Stimulated activated CD4-positive, alpha-beta T cell treated with anti-CD3 and anti-CD28 coated beads, TNF-alpha, amount 100 ng/mL, for 4 hours (primary cell): ENCODE measurements at places on chromosomes 1 and 21.

DNA sequence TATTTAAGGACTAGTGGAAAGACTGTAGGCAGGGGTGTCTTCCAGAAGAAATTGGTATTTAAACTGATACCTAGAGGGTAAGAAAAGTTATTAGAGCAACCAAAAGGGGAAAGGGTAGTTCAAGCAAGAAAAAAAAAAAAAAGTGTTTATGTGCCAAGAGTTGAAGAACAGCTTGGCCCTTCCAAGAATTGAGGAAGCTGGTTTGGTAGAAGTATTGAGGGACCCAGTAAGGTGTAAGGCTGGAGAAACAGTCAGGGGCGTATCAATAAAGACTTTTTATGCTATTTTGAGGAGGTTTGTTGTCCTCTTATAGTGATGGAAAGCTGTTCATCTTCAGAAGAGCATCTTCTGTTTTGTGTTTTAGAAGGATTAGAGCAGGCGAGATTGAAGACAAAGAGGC is 108.3 kb downstream of the PTPRC start:
- DNase-seq = no peak

DNA sequence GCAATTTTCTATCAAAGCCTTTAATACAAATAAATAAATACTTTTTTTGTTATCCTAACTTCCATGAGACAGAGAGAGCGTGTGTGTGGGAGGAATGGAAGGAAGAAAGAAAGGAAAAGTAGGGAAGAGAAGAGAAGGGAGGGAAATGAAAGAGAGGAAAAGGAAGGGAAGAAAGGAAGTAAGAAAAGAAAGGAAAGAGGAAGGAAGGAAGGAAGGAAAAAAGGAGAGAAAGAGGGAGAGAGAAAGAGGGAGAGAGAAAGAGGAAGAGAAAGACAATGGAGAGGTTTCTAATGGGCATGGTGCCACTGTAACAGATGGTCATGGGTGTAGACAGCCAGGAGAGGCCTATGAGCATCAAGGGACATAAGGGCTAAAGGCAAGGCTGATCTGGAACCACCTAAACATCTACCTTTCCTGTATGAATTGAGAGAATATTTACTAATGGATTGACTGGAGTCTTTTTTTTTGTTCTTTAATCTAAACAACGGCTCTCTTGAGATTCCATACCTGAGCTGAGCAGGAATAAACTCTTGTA is 234.9 kb downstream of the PTPRC start:
- DNase-seq = no peak

GRCh38 chr1:192443616-192444015 is 126.8 kb downstream of the RGS21 start:
- DNase-seq = no peak

DNA sequence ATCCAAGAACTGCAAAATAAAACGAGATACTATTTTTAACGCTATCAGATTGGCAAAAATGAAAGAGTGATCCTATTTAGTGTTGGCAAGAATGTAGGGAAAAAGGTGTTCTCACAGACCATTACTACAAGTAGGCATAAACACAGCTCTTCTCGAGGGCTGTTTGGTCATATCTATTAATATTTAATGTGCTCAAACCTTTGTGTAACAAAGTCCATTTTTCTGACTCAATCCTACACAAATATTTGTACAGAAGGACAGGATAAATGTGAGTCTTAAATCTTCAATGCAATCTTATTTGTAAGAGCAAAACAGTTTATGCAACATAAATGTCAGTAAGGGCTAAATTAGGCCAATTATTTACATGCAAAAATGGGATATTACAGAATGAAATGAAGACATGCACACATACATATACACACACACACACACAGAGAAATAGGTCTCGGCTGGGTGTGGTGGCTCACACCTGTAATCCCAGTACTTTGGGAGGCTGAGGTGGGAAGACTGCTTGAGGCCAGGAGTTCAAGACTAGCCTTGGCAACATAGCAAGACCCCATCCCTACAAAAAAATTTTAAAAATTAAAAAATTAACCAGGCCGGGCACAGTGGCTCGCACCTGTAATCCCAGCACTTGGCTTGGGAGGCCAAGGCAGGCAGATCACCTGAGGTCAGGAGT is 17.7 kb downstream of the DHCR24 start:
- DNase-seq = no peak

DNA sequence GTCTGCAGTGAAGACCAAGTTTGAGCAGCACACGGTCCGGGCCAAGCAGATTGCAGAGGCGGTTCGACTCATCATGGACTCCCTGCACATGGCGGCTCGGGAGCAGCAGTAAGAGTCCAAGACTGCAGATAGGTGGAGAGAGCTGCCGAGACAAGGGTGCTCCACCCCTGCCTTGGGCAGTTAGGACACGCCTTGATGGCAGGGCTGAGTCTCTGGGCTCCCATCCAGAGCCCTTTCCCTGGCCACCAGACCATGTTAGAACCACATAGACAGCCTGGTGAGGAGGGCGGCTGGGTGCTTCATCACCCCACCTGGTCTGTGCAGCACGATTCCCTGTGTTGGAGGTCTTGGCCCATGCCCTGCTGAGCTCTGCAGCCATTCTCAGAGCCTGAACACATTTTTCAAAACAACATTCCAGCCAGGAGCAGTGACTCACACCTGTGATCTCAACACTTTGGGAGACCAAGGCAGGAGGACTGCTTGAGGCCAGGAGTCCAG is 17.3 kb upstream of the MIIP start:
- DNase-seq = no peak

GRCh38 chr1:44113095-44113609 is 5.5 kb upstream of the KLF17 start:
- DNase-seq = no peak

- DNase-seq = no peak
Observed at GRCh38 chr1:201528631-201529252, 10.2 kb upstream of the NAV1 start.

- DNase-seq = no peak
Observed at GRCh38 chr1:91784191-91784590, 101.8 kb downstream of the TGFBR3 start.

DNA sequence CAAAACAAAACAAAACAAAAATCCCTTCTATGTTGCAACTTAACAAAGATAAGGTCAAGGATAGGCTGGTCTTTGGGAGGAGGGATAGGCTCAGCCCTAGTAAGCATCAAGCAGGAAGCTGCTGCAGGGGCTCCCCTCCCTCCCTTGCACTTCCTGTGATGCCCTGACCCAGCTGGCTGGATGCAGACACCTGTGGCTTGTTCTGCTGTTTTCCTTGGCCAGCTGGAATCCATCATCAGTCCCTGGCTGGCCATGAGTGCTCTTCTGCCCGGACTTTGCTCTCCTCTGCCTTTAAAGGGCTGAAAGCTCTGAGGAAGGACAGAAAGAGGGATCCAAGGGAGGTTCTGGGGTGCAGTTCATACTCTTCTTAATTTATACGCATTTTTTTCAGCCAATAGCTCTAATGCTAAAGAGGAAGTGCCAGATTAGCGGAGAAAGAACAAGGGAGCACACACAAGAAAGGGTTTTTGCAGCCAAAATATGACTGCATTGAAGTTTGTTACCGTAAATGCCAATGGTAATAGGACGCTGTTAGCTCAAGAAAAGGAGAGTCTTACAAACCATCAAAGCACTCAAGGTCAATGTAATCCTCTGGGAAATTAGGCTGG is 19.9 kb upstream of the UBE2U start:
- no peak for DNase-seq

GRCh38 chr1:62476525-62477219 is 39.8 kb downstream of the USP1 start:
- no peak for DNase-seq

DNA sequence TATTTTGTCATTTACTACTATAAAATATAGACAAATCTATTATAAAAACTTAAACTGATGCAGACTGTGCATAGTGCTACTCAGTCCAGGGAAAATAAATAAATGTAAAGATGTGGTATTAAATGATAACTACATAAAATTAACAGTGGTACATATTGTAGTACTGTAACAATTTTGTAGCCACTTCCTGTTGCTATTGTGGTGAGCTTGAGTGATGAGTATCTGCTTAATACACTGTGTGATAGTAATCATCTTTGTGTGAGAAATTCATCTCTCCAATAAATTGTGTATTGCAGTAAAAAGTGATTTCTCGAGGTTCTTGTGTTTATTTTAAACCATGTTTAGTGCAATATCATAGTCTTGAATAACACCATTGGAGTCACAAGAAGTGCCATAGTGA is 353.4 kb upstream of the ZRANB2 start:
- DNase-seq = no peak

- no peak for DNase-seq
Observed at GRCh38 chr1:234518876-234519275, 39.9 kb upstream of the TARBP1 start.

- no peak for DNase-seq
Observed at GRCh38 chr1:240171907-240172306, 80.2 kb downstream of the FMN2 start.

DNA sequence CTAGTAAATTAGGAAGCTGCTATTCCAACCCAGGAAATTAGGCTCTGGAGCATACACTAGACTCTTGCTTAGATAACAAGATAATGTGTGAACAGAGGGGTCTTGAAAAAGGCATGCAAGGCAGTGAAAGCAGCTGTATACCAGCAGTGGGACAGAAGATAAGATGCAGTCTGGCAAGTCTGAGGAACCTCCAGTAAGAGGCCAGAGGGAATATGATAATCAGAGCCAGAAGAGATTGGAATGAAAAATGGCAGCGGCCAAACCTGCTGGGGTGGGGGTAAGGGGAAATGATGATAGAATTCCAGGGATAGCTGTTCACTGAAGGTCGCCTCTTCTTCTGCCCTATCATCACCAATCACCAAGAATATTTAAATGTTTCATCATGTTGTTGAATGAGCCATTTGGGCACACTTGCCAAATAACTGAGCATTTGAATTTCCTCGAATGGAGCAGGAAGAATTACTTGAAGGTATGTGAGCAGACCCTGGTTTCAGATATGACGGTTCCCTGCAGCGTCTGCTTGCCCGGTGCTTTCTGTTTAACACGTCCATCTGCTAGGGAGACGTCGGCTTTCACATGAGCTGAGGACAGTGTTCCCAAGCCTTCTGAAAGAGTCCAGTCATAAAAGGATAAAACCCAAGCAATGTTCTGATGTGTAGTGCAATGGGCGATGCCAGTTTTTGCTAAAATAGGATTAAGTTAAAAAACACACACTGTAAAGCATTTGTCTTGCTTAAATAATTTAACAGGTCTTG is 173.3 kb downstream of the RWDD3 start:
- no peak for DNase-seq

- DNase-seq = no peak
Observed at GRCh38 chr1:10529091-10529490, 54.3 kb downstream of the PEX14 start.

DNA sequence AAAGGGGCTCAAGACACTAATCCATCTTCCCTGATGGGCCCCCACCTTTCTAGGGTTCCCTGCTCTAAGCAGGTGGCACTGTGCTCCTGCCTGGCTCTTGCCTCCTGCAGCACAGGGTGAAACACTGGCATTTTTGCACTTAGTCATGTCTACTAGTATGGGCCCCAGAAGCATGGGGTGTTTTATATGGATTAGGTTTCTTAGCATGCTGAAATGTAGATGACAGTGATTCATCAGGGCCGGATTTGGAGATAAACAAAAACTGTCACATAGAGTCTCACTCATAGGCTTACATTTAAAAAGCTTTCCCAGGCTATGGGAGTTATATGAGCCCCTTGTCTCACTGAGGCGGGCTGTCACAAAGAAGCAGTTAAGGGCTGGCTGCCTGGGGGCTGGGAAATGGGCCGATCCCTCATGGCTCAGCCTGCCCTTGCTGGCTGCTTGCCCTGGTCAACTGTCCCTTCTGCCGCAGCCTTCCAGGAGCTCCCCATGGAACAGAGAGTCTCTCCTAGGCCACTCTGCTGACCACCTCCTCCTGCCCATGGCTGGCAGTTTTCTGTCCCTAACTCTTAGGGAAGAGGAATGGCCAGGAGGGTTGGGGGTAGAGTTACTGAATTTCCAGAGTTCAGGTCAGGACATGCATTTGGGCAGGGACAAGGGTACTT is 6.5 kb downstream of the GALNT2 start:
- DNase-seq = no peak

DNA sequence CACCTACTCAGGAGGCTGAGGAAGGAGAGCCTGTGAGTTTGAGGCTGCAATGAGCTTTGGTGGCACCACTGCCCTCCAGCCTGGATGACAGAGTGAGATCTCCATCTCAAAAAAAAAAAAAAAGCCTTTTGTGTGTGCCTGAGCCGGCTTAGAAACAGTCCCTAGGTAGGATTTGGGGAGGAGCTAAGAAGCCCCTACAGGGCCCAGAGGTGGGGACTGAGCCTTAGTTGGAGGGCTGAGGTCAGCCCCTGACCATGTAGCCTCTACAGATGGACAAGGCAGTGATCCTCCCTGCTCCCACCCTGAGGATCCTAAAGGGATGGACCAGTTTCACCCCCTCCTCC is 2.5 kb downstream of the ADAMTSL4 start:
- no peak for DNase-seq

DNA sequence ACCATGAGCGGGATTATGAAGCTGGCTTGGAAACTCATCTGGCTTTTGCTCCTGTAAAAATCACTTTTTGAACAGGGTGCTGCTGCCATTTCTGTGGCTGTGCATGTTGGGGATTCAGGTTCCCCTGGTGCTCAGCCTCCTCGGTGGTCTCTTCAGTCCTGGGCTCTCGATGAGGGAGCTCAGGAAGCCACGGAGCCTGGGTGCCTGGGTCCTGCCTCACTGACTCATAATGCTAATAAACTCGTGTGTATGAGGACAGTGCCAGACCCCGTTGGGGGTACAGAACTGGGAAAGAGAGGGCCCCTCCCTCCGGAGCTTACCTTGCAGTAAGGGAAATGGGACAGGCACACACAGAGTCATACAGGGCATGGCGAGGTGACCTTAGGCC is 5.8 kb downstream of the COQ8A start:
- DNase-seq = no peak

- DNase-seq = no peak
Observed at GRCh38 chr1:188769936-188770335, 1707.7 kb downstream of the BRINP3 start.

DNA sequence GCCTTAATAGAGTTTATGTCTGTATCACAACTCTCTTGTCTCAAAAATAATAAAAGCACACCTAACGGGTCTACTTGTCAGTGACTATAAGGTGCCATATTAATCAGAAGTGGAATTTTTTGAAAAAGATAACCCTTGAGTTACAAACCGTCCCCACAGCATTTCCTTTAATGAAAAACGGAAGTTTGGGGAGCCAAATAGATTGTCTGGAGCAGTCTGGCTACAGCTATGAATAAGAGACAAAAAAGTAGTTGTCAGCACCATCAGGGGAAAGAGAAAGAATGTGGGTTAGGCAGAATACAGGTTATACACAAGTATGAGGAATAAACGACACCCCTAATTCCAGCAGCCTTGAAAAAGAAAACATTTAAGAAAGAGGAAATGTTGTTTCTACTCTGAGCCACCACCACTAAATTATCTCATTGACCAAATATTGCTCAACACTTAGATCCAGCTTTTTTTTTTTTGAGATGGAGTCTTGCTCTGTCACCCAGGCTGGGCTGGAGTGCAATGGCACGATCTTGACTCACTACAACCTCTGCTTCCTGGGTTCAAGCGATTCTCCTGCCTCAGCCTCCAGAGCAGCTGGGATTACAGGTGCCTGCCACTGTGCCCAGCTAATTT is 29.4 kb upstream of the USP24 start:
- no peak for DNase-seq

- DNase-seq = no peak
Observed at GRCh38 chr1:219088778-219089557, 84.7 kb upstream of the LYPLAL1 start.
